HFFc6 (cell line): ENCODE measurements at places on chromosomes 3 and 15. TPM values are rescaled to one million over a fixed set of nuclear protein-coding genes. Genes with fewer than 3 reads are reported as not detected.
A peak's percentile ranks its signal among the peaks of the same experiment; 100 is the strongest.

ST8SIA2 gene
- not detected in 3 replicates for total RNA-seq

DNA sequence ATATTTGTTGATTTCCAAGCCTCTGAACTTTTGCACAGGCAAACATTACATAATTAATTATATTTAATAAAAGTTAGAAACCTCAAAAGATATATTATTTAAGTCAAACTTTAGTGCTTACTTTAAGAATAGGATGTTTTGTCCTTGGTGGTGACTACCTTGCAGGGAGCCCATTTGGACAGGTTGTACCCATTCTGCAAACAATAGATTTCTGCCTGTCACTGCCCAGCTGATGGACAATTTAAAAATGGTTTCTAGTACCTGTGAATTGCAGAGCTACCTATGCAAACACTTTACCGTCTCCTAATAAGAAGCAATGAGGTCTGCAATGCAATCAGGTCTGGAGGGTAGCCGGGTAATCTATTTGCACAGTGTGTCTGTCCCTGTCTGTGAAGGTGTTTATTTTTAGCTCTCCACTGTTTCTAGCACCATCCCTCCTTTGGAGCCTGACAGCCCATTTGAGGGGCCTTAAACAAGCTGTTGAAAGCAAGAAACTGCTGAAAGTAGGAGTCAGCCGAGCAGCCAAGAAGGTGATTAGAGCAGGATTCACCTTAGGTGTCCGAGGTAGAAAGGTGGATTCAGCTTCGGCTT is 556.2 kb upstream of the CFAP20DC start:
- no peak for DNase-seq
- H3K4me3 ChIP-seq, result no peak overlapping the region
- no peaks in the 10 kb centered on the region for H3K4me1 ChIP-seq
- peaks cover 3% of the 10 kb centered on the region; the same call in 1 of the 2 replicates for H3K27me3 ChIP-seq
- H3K27ac ChIP-seq, result no peak overlapping the region
- no peaks in the 10 kb centered on the region for H3K36me3 ChIP-seq

MEGF11 gene
- not detected in 3 replicates for total RNA-seq

GRCh38 chr3:59531994-59532393 is 482.2 kb upstream of the CFAP20DC start:
- no peak overlapping the region for H3K27ac ChIP-seq
- DNase-seq, result no peak
- H3K4me3 ChIP-seq, result no peak overlapping the region
- H3K36me3 ChIP-seq, result no peaks in the 10 kb centered on the region
- peaks cover 18% of the 10 kb centered on the region; the same call in 1 of the 2 replicates for H3K4me1 ChIP-seq

DNA sequence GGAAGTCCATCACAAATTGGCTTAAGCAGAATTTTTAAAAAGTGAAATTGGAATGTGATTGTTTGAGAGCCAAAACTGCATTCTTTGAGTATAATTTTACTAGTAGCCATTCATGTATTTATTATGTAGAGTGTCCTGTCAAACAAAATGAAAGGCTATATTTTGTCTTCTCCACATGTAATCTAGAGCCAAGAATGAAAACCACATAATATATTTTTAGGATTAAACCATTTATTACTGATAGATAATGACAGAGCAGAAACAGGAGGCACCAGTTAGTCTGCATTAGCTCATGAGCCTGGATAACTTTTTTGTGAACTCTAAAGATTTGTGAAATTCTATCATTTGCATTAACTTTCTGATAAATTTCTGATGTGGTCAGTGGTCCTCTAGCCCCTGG is 130.2 kb downstream of the FILIP1L start:
- DNase-seq, result no peak
- H3K36me3 ChIP-seq, result no peaks in the 10 kb centered on the region
- H3K4me3 ChIP-seq, result no peak overlapping the region
- no peak overlapping the region for H3K27ac ChIP-seq

DNA sequence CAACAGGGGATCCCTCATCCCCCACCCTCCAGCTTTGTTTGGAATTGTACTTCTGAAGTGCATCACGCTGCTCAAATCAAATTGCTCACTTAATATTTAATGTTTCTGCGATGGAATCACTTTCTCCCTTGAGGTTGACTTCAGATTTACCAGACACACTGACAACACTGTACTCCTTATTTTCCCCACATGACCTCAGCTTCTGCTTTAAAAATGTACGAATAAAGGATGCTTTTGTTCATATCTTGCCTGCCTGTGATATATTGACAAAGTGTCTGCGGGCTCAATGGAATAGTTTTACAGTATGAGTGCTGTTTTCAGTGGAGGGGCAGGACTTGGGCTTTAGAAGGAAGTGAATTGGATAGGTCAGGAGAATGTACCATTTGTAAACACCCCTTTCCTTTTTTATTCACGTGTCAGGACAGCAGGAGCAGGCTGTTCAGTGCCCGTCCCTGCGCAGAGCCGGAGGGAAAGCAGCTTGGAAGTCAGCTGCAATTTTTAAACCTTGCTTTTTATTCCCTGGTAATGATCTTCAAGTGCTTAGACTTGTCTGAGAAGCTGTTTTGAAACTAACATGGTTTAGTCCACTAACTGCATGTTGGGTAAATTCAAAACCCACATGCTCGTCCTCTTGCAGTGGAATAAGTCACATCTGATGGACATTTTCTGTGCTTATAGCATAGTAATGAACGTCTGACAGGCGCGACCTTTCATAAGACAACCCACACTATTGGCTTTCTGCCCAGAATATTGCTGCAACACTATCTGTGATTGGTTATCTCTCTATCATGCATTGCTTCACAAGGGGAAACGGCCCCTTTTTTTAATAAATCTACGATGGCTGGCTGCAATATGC is 29.9 kb downstream of the MBNL1 start:
- peak overlapping the region; percentile 95 for H3K27ac ChIP-seq
- H3K36me3 ChIP-seq, result peaks cover 55% of the 10 kb centered on the region
- peaks cover 3% of the 10 kb centered on the region for H3K27me3 ChIP-seq
- peaks cover 79% of the 10 kb centered on the region for H3K4me1 ChIP-seq
- peak; percentile 95 for DNase-seq

NGLY1 gene
- 22.5 to 26.4 TPM (median 23.6 TPM) in 3 replicates for total RNA-seq

GRCh38 chr15:59244337-59244736 is 37.7 kb downstream of the LDHAL6B start:
- H3K4me3 ChIP-seq, result no peak overlapping the region
- H3K27ac ChIP-seq, result no peak overlapping the region
- H3K4me1 ChIP-seq, result peaks cover 32% of the 10 kb centered on the region
- DNase-seq, result no peak
- H3K36me3 ChIP-seq, result peaks cover 34% of the 10 kb centered on the region
- H3K27me3 ChIP-seq, result peaks cover 2% of the 10 kb centered on the region

- H3K27ac ChIP-seq, result peak overlapping the region; percentile 97
- no peaks in the 10 kb centered on the region for H3K36me3 ChIP-seq
- H3K4me1 ChIP-seq, result peaks cover 47% of the 10 kb centered on the region
- peak; percentile 79 for DNase-seq
- H3K27me3 ChIP-seq, result peaks cover 3% of the 10 kb centered on the region
Observed at GRCh38 chr3:12750223-12750622, 8.8 kb downstream of the TMEM40 start.

DNA sequence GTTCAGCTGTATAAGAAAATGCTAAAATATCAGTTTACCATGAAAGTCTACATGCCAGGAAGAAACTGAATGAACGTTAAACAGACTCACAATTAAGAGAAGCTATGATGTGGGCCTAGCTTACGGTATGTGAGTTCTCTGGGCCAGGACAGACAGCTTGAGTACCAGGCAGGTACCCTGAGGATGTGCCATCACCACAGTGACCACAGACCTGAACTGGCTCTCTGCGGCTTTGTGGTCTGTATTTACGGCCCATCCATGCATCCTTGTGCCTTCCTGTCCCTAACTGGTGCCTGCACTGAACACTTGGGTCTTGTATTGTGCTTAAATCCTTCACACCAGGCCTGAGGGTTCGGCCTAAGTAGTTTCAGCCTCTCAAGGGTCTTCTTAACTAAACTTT is 467.5 kb upstream of the PPP2R3A start:
- peaks cover 8% of the 10 kb centered on the region for H3K27me3 ChIP-seq
- no peak overlapping the region for H3K4me3 ChIP-seq
- no peak overlapping the region for H3K27ac ChIP-seq
- no peak for DNase-seq
- H3K4me1 ChIP-seq, result no peaks in the 10 kb centered on the region; the same call in 1 of the 2 replicates

SH2D7 gene
- not detected in 3 replicates for total RNA-seq

GRCh38 chr15:48437178-48437577 is 105.9 kb downstream of the DUT start:
- H3K36me3 ChIP-seq, result peaks cover 99% of the 10 kb centered on the region
- peaks cover 98% of the 10 kb centered on the region for H3K4me1 ChIP-seq
- H3K27ac ChIP-seq, result peak overlapping the region; percentile 40
- DNase-seq, result peak; percentile 60
- H3K27me3 ChIP-seq, result peaks cover 24% of the 10 kb centered on the region
- no peak overlapping the region for H3K4me3 ChIP-seq

BCL2A1 gene
- not detected in 3 replicates for total RNA-seq

- H3K36me3 ChIP-seq, result peaks cover 11% of the 10 kb centered on the region; the same call in 1 of the 2 replicates
- H3K27ac ChIP-seq, result no peak overlapping the region
- H3K4me1 ChIP-seq, result no peaks in the 10 kb centered on the region; the same call in 1 of the 2 replicates
- H3K27me3 ChIP-seq, result peaks cover 4% of the 10 kb centered on the region
- H3K4me3 ChIP-seq, result no peak overlapping the region
- DNase-seq, result no peak
Observed at GRCh38 chr3:71219744-71220638, 363.5 kb downstream of the FOXP1 start.

DNA sequence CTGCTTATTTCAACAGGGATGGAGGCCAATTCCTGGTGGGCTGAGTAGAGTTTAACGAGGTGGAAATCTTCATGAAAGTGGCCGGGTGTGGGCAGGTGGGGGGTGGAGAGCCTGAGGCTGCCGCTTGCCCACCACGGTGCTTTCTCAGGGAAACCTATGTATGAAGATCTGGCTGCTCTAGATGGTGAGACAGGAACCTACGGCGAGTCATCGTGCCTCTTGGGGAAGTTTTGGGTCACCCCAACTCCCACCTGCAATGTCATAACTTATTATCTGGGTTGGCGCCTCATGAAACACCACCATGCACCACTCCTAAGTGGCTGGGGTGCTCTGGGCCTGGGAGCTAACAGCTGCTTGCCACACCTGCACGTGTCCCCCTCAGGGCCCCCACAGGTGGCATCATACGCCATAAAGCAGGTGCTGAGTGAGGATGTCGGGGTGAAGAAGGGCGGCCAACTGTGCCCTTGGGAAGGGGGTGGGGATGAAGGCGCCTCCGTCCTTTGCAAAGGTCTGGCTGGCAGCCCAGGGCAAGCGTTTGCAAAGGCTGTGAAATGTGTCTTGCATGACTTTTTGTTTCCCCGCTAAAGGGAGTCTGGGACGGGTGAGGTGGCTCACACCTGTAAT is 27.9 kb upstream of the SNRPA1 start:
- peaks cover 54% of the 10 kb centered on the region for H3K27me3 ChIP-seq
- H3K27ac ChIP-seq, result no peak overlapping the region
- H3K4me1 ChIP-seq, result peaks cover 9% of the 10 kb centered on the region; the same call in 1 of the 2 replicates
- DNase-seq, result no peak

CAPN3 gene
- total RNA-seq, result 1.3 to 2.4 TPM (median 1.5 TPM) in 3 replicates

- DNase-seq, result no peak
- H3K36me3 ChIP-seq, result no peaks in the 10 kb centered on the region
- no peak overlapping the region; the same call in 1 of the 2 replicates for H3K27ac ChIP-seq
- no peak overlapping the region for H3K4me3 ChIP-seq
Observed at GRCh38 chr15:68700455-68701123, 120.1 kb downstream of the ANP32A start.

RTP3 gene
- not detected in 3 replicates for total RNA-seq

DNA sequence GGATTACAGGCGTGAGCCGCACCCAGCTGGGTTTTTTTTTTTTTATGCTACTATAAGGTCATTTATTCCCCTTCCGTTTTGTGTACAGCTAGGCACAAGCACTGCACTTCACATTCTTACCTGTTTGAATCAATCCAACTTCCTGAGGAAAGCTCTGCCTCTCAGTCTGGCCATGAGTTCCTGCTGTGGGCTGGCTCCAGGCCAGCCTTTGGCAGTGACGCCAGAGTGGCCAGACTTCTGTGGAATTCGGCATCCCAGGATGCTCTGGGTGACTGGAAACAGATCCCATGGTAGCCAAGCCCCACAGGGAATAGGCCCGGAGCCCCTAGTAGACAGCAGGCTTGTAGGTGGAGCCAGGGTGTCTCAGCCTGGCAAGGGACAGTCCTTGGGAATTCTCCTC is 21.5 kb upstream of the TIMP4 start:
- no peak overlapping the region for H3K4me3 ChIP-seq
- peaks cover 23% of the 10 kb centered on the region for H3K4me1 ChIP-seq
- no peak for DNase-seq

DNA sequence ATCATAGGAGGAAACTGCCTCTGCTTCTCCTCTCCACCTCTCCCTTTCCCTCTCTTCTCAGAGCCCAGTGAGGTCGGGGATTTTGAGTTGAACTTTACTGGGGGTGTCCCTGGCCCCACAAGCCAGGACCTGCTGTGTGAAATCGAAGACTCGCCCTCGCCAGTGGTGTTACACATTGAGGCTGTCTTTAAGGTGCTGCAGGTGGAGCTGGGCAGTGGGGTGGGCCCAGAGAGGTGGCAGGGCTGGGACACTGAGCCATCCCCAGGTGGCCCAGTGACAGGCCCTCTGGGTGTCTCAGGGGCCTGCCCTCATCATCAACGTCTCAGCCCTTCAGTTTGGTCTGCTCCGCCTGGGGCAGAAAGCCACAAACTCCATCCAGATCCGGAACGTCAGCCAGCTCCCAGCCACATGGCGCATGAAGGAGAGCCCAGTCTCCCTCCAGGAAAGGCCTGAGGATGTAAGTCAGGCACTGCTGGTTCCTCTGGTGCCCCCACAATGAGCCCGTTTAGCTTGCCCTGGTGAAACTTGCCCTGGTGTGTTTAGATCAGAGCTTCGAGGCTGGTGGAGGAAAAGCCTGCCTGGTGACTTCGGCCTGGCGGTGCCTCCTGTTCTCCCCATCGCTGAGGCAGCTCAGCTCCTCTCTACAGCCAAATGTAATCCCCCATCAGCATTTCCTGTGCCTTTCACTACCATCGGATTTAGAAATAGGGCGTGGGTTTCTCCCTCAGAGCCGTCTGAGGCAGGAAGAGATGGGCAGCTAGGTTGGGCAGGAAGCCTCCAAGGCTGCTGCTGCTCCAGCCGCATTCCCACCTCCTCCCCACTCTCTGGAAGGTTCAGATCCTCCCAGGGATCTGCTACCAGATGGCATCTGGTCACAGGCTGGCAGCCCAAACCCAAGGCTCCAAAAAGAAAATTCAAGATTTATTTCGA is 39.2 kb downstream of the ACAA1 start:
- no peak overlapping the region for H3K4me3 ChIP-seq
- no peak overlapping the region for H3K27ac ChIP-seq
- H3K4me1 ChIP-seq, result no peaks in the 10 kb centered on the region

- no peaks in the 10 kb centered on the region for H3K36me3 ChIP-seq
- H3K27me3 ChIP-seq, result no peaks in the 10 kb centered on the region; the same call in 1 of the 2 replicates
- no peak overlapping the region for H3K27ac ChIP-seq
- no peak for DNase-seq
- H3K4me1 ChIP-seq, result no peaks in the 10 kb centered on the region
Observed at GRCh38 chr15:23397779-23398178, 43.2 kb downstream of the GOLGA8S start.

- H3K36me3 ChIP-seq, result no peaks in the 10 kb centered on the region
- H3K4me1 ChIP-seq, result no peaks in the 10 kb centered on the region
- no peaks in the 10 kb centered on the region for H3K27me3 ChIP-seq
Observed at GRCh38 chr3:94378322-94378721, 315.5 kb downstream of the NSUN3 start.
